ENCODE measurements at places on chromosomes 1 and 21.

DNA sequence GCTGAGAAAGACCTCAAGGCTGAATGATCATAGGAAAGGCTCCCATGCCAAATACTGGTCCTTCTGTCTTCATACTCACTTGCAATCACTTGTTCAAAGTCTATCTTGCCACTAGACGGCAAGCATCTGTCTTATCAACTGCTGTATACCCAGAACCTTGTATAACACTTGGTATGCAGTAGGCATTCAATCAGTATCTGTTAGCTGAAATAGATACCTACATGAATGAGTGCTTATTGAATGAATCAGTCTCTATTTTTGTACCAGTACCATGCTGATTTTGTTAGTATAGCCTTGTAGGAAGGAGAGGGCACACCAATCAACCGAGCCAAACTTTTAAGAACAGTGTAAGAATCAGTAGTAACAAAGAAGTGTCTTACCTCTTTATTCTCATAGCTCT is 80.6 kb downstream of the NIBAN1 start:
- DNase-seq: no peak

DNA sequence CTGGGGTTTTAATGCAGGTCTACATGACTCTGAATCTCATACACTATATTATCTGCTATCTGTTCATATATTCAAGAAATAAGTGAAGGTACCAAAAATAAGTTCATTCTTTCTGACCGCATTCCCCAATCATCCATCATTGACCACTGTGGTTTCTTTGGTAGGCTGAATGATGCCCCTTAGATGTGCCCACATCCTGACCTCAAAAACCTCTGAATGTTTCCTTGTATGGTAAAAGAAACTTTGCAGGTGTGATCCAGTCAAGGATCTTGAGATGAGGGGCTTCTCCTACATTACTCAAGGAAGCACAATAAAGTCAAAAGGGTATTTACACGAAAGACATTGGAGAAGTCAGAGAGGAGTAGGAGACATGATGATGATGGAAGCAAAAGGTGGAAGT is 60.6 kb upstream of the LRRC8B start:
- DNase-seq: peak; percentile 28

GRCh38 chr1:168607872-168608428 is 31.5 kb downstream of the XCL1 start:
- DNase-seq: no peak

- no peak for DNase-seq
These were observed 83.1 kb downstream of the WLS start for GRCh38 chr1:68149110-68149798.

GRCh38 chr1:59917785-59918180 is 8.8 kb downstream of the CYP2J2 start:
- DNase-seq: no peak

DNA sequence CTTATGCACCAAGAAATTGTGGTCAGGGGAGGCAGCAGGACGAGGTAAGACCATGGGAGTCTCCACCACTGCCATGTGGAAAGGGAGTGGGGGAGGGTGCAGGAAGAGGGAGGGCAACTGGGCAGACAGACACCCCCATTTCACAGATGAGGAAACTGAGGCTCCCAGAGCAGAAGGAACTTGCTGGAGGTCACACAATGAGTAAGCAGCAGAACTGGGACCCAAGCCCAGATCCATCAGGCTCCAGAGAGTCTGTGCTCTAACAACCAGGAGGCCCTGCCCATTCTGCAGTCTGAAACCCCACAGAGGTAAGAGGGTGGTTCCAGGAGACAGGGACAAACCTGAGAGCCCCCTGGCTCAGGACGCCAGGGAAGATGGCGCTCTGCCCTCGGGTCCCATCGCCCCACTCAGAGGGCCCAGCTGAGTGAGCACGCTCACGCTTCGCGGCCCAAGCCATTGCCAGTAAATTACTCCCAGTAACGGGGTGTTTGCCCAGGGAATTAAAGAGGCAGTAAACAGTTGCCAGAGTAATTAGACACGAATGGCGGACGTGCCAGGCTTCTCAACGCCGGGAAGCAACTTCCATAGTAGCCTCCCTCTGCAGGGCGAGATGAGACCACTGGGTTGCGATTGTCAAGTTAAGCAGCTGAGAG is 59.2 kb downstream of the MATN1 start:
- DNase-seq: no peak

DNA sequence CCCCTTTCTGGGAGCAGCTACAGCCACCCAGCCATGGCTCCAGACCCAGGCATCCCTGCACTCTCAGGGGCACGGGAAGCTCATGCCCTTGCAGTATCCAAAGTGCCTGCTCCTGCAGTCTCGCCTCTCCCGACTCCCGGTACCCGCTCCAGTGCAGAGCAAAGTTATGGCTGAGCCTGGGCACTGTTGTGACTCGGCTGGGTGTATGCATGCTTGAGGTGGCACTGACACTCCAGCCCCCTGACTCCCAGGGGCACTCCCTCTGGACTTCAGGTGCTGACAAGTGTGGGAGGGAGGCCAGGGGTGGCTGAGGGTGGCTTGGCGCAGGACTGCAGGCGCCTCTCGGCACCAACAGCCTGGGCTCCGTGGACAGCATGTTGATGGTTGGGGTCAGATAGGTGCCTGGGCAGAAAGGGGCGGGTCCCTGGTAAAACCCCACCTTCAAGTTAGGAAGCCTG is 580.1 kb upstream of the ADGRL2 start:
- no peak for DNase-seq

DNA sequence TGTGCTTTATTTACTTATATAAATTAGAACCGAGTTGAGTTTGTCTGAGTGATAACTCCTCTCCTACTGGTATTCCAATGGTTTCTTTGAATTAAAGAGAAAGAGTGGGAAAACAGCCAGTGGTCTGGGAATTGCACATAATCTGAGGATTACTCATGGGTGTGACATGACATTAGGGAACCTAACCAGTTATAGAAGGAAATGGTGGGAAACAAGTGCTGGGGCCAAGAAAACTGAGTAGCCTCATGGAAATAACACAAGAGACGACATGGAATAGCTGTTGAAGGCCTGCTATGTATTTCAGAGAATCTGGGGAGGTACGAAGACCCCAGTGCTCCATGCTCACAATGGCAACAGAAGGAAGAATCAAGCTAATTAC is 41.8 kb upstream of the LRRC52 start:
- no peak for DNase-seq

GRCh38 chr1:29389533-29390041 is 153.3 kb downstream of the PTPRU start:
- DNase-seq: no peak

DNA sequence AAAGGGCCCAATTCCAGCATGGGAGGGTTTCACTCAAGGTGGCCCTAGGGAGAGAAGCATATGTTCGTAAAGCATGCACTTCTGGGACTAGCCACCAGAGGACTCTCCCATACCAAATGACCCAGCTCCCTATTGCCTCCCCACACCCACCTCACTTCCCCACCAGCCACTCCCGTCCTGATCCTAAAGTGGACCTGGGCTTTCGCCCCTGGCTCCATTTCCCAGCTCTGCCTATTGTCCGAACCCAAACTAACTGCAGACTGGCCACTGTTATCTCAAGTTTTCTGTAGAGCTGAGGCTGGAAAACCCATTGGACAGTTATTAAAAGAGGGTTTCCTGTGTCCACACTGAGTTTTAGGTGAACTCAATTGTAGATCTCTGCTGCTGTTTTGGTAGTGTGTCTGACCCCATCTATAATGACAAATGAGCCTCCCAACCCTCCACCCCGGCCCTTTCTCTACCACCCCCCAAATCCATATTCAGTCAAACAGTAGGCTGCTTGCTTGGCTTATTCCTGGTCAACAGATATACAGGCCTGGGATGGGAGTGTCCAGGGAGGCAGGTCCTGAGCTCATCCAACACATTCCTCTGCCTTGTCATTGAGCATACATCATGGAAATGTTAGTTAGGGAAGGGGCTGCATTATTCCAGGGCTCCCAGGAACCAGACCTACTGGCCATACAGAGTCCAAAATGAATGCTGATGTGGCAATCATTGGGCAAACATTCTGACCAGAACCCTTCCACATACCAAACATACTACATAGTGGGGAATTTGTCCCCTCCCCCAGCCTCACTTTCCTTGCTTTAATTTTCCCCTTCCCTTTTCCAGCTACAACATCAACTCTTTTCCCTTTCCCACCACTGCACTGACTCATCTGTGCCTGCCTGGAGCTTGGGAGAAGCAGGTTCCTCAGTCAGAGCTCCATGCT is 59.2 kb downstream of the ABCA4 start:
- peak; percentile 31 for DNase-seq

DNA sequence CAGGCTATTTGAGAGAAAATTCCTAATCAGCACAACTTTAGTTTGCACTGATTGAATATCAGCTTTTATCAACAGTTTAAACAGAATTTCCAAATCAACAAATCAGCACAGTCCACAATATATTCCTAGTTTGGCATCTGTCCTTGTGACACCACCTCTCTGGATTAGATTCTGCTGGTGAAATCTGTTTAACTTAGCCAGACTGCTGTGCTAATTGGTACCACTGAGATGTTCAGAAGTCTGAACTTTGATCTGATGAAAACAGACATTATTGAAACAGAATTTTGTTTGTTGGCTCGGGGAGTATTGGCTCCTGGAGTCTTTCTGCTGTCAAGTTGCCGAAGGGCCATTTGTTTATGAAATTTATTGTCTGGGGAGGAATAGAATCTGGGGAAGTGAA is 17.0 kb upstream of the NGF start:
- no peak for DNase-seq

DNA sequence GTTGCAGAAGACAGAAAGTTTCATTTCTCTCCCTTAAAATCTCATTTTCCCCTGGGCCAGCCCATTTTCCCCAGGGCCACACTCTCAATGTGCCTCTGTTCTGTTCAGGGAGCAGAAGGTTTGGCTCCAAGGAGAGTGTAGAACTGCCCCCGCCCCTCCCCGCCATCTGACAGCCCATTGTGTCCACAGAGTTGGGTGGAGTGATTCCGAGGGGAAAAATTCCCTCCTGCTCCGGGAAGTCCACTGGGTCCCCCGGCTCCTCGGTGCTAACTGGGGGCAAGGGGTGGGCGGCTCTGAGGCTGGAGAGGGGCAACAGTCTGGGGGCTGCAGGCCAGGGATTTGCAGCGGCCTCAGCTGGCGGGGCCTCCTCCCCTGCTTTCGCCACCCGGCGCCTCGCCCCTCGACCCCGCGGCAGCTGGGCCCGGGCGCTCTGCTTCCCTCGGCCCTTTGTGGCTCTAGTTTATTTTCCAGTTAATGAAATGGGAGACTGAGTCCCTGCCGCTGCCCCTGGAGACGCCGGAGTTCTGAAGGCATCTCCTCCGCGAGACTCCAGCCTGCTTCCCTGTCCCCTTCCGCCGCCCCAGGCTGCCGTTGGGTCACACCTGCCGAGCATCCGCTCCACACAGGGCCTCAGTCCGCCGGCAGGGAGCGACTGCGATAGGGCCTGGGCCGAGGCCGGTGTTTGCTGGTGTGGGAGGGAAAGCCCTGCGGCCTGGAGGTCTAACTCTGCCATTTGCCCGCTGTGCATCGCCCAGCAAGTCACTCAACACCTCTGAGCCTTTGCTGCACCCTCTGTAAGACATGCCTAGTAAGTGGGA is 14.7 kb upstream of the KIRREL1 start:
- no peak for DNase-seq

GRCh38 chr21:44547656-44548331 is 3.5 kb downstream of the KRTAP10-2 start:
- no peak for DNase-seq

DNA sequence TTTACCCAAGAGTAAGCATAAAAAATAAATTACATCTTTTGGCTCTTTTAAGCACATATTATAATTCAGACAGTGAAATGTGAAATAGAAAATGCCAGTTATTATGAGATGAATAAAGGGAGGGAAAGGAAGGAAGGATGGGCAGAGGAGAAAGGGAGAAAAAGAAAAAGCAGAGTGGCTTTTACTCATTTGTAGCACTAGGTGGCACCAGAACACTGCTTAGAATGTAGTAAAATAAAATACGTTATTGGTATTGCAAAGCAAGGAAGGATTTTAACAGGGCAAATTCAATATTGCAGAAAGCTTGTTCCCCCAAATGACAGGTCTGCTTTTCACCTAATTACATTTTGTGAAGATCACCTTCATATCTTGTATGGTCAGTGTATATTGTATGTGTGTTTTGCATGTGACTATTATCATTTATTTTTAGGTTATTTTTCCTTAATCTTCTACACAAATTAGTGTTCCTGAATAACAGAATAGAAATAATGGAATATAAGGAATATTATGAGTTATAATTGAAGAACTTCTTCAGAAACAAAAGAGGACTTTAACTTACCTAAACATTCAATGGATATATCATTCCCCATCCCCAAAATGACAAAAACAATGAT is 9.1 kb upstream of the PCNX2 start:
- no peak for DNase-seq

GRCh38 chr21:16589006-16589898 is 859.5 kb downstream of the USP25 start:
- DNase-seq: no peak

DNA sequence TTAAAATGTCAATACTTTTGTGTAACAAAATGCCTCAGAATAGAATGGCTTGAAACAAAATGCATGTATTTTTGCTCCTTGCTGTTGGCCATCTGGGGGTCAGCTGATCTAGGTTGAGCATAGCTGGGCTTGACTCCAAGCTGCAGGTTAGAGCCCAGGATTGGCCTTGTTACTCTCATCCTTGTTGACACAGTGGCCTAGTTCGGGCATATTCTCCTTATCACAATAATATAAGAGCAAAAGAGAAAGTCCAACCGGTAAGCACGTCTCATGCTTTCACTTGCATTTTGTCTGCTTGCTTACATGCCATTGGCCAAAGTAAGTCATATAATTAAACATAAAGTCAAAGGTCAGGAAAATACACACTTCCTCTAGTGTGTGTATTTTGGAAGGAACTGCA is 456.2 kb downstream of the KCNT2 start:
- no peak for DNase-seq

GRCh38 chr1:179743679-179744400 is 749 bp downstream of the FAM163A start:
- DNase-seq: peak; percentile 4

GRCh38 chr1:29986986-29987385 is 736.4 kb downstream of the MATN1 start:
- no peak for DNase-seq

DNA sequence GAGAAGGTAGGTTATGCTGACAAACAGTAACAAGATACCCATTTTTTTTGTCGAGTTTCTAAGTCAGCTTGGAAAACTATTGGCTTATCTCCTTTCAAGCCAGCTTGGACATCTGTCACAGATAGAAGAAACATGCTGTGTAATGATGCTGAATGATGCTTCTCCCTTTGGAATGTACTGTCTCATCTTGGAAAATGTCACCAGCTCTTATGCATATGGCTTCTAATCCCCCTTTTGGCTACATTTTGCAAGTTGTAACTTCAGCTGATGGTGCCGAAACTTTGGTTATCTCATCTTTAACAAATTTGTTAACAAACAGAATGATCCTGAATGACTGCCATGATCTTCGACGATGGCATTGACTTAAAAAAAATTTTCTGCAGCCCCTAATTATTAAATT is 68.8 kb upstream of the ST6GALNAC3 start:
- DNase-seq: no peak

- no peak for DNase-seq
These were observed 10.7 kb downstream of the NRIP1 start for GRCh38 chr21:15054089-15054488.

GRCh38 chr1:37389327-37389726 is 85.1 kb upstream of the ZC3H12A start:
- no peak for DNase-seq

Measured in activated naive CD8-positive, alpha-beta T cell treated with anti-CD3 and anti-CD28 coated beads for 36 hours (primary cell).